ENCODE measurements at places on chromosomes 3 and 15. TPM values are rescaled to one million over a fixed set of nuclear protein-coding genes. Genes with fewer than 3 reads are reported as not detected.

DNA sequence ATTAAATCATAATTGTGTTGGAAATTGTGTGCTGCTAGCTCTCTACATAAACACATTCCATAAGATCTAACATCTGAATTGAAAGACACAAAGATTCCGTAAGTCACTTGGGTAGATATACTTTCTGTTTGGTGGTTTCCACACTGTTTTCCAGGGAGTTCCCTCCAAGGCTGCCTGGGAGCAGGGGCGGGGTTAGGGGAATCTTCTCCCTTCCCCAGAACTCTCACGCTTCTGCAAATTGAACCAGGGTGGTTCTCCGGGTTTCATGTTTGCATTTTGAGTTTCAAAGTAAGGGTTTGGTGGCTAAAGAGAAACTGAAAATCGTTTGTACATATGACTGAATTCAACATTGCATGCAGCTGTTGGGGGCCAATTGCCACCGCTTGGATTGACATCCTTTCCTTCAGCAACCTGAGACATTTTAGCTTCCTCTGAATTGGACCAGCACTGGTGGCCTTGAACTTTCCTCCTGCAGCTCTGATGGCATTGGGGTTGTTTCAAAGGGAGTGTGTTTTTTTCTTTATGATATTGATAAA is 192.7 kb upstream of the FEZF2 start:
- no peaks in the 10 kb centered on the region for H3K4me1 ChIP-seq
- H3K36me3 ChIP-seq = no peaks in the 10 kb centered on the region
- H3K27me3 ChIP-seq = no peaks in the 10 kb centered on the region
- no peak for DNase-seq
- H3K27ac ChIP-seq = no peak overlapping the region

DNA sequence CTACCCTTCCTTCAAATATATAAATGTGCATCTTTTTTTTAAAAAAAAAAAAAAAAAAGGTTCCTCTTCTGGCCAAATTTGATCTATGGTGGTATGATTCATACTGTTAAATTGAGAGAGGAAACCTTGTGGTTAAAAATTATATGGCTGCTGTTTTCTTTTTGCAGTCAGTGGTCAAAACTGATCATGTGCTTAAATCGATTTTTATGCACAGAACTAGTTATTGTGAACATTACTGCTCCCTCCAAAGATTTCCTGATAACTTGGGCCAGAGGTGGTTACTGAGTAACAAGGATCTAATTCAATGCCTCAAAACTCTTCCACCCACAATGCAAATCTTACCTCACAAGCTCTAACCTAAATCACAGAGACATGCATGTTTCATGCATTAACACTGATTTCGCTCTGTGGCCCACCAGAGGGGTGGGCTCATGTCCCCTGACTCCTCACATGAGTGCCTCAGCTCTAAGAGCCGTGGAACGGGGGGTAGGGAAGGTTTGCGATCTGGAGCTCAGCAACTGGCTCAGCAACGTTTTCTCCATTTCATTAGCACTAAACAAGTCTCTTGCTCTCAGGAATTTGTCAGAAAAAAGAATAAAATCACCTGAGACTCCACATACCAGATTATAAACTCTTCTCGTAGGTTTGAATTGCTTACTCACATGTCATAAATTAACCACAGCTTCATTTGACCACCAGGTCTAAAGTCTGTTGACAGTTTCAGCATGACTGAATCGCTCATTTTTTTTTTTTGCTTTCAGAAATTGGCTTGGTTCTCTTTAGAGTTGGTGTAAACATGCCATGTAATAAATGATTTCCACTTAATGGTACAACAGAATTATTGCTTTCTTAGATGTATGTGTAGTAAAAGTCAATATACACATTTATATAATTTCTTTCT is 280.4 kb downstream of the CD47 start:
- no peak overlapping the region for H3K4me3 ChIP-seq
- no peaks in the 10 kb centered on the region for H3K27me3 ChIP-seq
- H3K27ac ChIP-seq = no peak overlapping the region

Gene GABRG3
- 35.4 TPM for total RNA-seq

Gene RARB
- 4.4 TPM for total RNA-seq

GRCh38 chr3:172543884-172544283 is 20.7 kb upstream of the TNFSF10 start:
- H3K27ac ChIP-seq = no peak overlapping the region
- H3K4me1 ChIP-seq = no peaks in the 10 kb centered on the region
- H3K27me3 ChIP-seq = no peaks in the 10 kb centered on the region
- DNase-seq = no peak
- no peaks in the 10 kb centered on the region for H3K36me3 ChIP-seq
- no peak overlapping the region for H3K4me3 ChIP-seq

GRCh38 chr3:98956008-98956407 is 54.5 kb upstream of the DCBLD2 start:
- no peak for DNase-seq
- H3K4me1 ChIP-seq = no peaks in the 10 kb centered on the region
- H3K27ac ChIP-seq = no peak overlapping the region
- no peaks in the 10 kb centered on the region for H3K27me3 ChIP-seq
- no peaks in the 10 kb centered on the region for H3K36me3 ChIP-seq

Gene ALPK3
- total RNA-seq = 7.2 TPM

All from prostate gland (tissue), 2 donors.